Colonic mucosa (tissue), 4 donors: ENCODE measurements at places on chromosomes 1 and 21. TPM values are rescaled to one million over a fixed set of nuclear protein-coding genes. Genes with fewer than 3 reads are reported as not detected.

- H3K4me3 ChIP-seq: peak overlapping the region; percentile 34
- no peak for DNase-seq
- no peaks in the 10 kb centered on the region for H3K36me3 ChIP-seq
- H3K27me3 ChIP-seq: peaks cover 21% of the 10 kb centered on the region
These were observed 888 bp upstream of the COL18A1 start for GRCh38 chr21:45403825-45404729.

- H3K27me3 ChIP-seq: no peaks in the 10 kb centered on the region
- peak overlapping the region; percentile 83 for H3K27ac ChIP-seq
- H3K36me3 ChIP-seq: no peaks in the 10 kb centered on the region
- H3K4me3 ChIP-seq: peak overlapping the region; percentile 80
- no peaks in the 10 kb centered on the region for H3K4me1 ChIP-seq
These were observed 750 bp downstream of the RHOU start for GRCh38 chr1:228735871-228736586.

DNA sequence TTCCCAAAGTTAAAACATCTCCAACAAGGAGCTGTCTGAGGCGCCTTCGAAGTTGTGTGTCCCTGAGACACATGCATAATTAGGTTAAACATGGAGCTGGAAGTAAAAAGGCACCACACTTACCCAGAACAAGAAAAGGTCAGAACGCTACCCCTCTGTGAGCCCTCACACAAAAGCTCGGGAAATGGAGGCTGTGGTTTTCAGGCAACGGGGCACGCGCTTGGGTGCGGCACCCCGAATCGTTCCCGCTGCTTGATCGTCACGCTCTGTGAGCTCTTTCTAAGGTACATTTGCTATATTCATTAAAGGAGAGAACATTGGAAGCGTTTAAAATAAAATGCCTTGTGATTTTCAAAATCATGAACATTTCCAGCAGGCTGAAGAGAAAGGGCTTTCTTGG lies 12.5 kb downstream of the CAPN8 start:
- H3K4me1 ChIP-seq: no peaks in the 10 kb centered on the region
- H3K4me3 ChIP-seq: no peak overlapping the region
- no peak overlapping the region for H3K27ac ChIP-seq
- H3K27me3 ChIP-seq: no peaks in the 10 kb centered on the region
- H3K36me3 ChIP-seq: no peaks in the 10 kb centered on the region

The HES3 gene
- total RNA-seq: not detected

- no peaks in the 10 kb centered on the region for H3K4me1 ChIP-seq
- no peaks in the 10 kb centered on the region for H3K27me3 ChIP-seq
- no peaks in the 10 kb centered on the region for H3K36me3 ChIP-seq
- no peak overlapping the region for H3K4me3 ChIP-seq
- peak overlapping the region; percentile 95 for H3K27ac ChIP-seq
These were observed 3.4 kb upstream of the ETS2 start for GRCh38 chr21:38802050-38803026.

DNA sequence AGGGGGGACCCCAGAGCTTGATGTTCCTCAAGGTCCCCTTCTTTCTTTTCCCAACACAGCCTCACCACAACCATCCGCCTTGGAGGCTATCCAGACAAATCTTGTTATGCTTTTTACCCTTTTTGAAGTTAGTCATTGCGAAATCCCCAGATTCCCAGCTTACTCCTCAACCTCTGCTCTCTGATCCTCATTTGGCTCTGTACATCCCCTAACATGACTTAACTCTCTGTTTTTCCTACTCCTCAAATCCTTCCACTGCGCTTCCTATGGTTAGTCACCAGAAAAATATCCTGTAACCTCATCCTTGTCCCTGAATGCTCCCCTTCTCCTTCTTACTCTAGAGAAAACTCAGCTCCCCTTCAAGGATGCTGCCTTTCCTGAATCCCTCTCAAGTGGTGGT lies 189.1 kb upstream of the POU3F1 start:
- H3K4me3 ChIP-seq: no peak overlapping the region
- no peak for DNase-seq
- no peaks in the 10 kb centered on the region for H3K36me3 ChIP-seq
- no peak overlapping the region for H3K27ac ChIP-seq

The S100B gene
- total RNA-seq: 3.3 TPM

GRCh38 chr1:205661429-205662134 lies 18.7 kb downstream of the SLC45A3 start:
- no peak for DNase-seq
- no peaks in the 10 kb centered on the region for H3K27me3 ChIP-seq
- no peak overlapping the region for H3K4me3 ChIP-seq
- peaks cover 21% of the 10 kb centered on the region for H3K4me1 ChIP-seq

GRCh38 chr1:67264899-67265298 lies 42.8 kb upstream of the IL12RB2 start:
- H3K27ac ChIP-seq: no peak overlapping the region
- H3K36me3 ChIP-seq: no peaks in the 10 kb centered on the region
- no peak for DNase-seq
- no peaks in the 10 kb centered on the region for H3K27me3 ChIP-seq
- H3K4me1 ChIP-seq: no peaks in the 10 kb centered on the region
- no peak overlapping the region for H3K4me3 ChIP-seq

DNA sequence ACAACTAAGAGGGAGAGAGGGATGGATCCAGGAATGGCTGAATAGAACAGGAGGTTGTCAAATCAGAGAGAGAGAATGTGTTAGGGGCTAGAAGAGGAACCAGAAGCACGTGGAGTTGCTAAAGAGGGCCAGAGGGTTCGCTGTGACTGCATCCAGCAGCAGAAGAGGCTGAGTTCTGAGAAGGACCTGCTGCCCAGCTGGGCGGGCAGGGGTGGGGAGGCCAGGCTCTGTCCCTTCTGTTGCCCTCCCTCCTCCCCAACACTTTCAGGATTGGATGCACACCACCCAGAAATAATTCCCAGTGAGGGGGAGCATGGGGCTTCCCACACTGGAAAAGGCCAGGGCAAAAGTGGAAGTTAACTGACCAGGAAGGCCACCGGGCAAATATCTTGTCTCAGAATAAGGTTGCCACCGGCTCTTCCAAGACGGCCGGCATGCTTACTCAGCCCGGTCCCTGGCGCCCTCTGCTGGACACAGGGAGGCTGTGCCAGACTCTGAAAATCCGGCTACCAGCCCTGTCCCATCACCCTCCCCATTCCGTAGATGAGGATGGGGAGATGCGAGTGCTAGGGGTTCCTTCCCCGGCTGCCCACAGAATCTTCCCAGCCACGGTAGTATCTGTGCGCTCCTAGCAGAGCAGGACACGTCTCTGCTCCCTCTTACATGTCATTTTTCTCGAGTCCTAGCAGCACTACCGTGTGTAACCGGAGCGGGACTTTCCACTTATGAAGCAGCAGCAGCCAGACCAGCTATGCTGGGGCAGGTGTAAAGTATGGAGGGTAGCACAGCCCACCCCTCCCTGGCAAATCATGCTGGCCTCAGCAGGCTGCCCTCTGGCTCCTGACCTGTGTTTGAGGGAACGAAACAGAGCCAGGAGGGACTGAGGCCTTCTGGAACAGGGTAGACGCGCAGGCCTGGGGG lies 46.8 kb upstream of the A3GALT2 start:
- H3K27me3 ChIP-seq: no peaks in the 10 kb centered on the region
- H3K4me1 ChIP-seq: no peaks in the 10 kb centered on the region
- DNase-seq: peak; percentile 91
- H3K4me3 ChIP-seq: no peak overlapping the region
- H3K36me3 ChIP-seq: no peaks in the 10 kb centered on the region

The SPRR1B gene
- not detected for total RNA-seq

- H3K27me3 ChIP-seq: no peaks in the 10 kb centered on the region
- H3K4me1 ChIP-seq: peaks cover 5% of the 10 kb centered on the region
- no peak for DNase-seq
- peak overlapping the region; percentile 34 for H3K27ac ChIP-seq
- H3K4me3 ChIP-seq: no peak overlapping the region
These were observed 9.1 kb upstream of the SLC19A1 start for GRCh38 chr21:45551316-45551715.

The KRTAP19-3 gene
- not detected for total RNA-seq

The PIK3C2B gene
- 85.5 TPM for total RNA-seq

- H3K27ac ChIP-seq: no peak overlapping the region
- no peaks in the 10 kb centered on the region for H3K27me3 ChIP-seq
- no peaks in the 10 kb centered on the region for H3K36me3 ChIP-seq
- no peaks in the 10 kb centered on the region for H3K4me1 ChIP-seq
- no peak overlapping the region for H3K4me3 ChIP-seq
- no peak for DNase-seq
These were observed 30.6 kb downstream of the DNAJC6 start for GRCh38 chr1:65339866-65340468.
